ENCODE measurements at places on chromosomes 13 and 19.

DNA sequence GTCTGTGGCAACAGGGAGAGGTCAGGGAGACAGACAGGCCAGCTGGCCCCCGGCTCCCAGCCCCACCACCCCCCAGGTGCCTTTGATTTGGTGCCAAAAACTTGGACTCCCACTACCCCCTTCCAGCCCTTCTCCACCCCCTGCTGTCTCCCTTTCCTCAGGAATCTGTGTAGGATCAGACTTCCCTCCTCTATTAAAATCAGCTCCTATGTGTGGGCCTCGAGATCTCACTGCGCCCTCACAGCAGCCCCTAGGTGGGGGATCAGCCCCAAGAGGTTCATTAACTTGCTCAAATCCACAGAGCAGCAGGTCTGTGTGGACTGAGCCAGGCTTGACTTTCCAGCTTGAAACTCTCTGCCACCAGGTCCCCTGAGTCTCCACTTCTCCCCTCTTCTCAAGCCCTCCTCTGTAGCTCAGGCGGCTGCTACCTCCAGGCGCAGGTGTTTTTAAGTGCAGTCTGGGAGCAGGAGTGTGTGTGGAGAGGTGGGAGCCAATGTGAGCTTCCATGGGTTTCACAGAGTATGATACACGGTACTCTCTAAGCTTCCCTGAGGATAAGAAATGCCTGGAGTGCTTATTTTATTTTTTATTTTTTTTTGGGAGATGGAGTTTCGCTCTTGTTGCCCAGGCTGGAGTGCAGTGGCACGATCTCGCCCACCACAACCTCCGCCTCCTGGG is 1.7 kb downstream of the GAPDHS start:
- no peak for DNase-seq

DNA sequence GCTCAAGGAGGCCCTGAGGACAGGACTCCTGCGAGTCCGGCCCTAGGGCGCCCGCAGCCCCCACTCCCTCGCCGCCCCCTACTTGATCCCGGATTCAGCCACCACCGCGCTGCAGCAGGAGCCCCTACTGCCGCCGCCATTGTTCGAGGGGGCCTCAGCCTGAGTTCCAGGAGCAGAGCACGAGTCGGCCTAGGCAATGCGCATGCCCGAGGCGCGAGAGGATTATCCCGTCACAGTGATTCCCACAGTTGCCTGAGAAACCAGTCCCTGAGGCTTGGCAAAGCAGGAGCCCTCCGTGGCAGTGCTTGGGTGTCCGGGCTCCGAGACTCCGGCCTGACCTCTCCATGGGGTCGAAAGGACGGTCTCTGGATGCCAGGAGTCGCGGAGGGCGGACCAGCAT is 68.4 kb upstream of the ZNF420 start:
- DNase-seq = no peak

- DNase-seq = no peak
Measured at GRCh38 chr13:25905611-25906010, 146.2 kb downstream of the SHISA2 start.

GRCh38 chr13:29674532-29674931 is 79.0 kb upstream of the SLC7A1 start:
- no peak for DNase-seq

DNA sequence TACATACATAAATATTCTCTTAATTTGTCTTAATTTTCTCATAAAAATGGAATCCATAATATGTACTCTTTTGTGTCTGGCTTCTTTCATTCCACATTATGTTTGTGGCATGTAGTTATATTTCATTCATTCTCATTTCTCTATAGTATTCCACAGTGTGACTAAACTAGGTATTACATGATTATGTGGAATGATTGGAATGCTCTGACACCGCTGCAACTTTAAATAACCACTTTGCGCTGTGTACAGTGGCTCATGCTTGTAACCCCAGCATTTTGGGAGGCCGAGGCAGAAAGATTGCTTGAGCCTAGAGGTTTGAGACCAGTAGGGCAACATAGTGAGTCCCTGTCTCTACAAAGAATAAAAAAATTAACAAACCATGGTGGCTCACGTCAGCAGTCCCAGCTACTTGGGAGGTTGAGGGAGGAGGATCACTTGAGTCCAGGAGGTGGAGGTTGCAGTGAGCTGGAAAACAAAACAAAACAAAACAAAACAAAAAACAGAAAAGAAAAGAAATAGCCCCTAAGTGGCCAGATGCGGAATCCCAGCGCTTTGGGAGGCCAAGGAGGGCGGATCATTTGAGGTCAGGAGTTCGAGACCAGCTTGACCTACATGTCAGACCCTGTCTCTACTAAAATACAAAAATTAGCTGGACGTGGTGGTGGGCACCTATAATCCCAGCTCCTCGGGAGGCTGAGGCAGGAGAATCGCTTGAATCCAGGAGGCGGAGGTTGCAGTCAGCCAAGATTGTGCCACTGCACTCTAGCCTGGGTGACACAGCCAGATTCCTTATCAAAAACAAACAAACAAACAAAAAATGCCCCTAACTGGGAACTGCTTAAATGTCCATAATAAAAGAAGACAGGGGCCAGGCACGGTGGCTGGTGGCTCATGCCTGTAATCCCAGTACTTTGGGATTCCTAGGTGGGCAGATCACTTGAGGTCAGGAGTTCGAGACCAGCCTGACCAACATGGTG is 8.0 kb upstream of the SAE1 start:
- peak; percentile 41 for DNase-seq

- no peak for DNase-seq
Measured at GRCh38 chr13:75352641-75353327, 129.2 kb downstream of the TBC1D4 start.

DNA sequence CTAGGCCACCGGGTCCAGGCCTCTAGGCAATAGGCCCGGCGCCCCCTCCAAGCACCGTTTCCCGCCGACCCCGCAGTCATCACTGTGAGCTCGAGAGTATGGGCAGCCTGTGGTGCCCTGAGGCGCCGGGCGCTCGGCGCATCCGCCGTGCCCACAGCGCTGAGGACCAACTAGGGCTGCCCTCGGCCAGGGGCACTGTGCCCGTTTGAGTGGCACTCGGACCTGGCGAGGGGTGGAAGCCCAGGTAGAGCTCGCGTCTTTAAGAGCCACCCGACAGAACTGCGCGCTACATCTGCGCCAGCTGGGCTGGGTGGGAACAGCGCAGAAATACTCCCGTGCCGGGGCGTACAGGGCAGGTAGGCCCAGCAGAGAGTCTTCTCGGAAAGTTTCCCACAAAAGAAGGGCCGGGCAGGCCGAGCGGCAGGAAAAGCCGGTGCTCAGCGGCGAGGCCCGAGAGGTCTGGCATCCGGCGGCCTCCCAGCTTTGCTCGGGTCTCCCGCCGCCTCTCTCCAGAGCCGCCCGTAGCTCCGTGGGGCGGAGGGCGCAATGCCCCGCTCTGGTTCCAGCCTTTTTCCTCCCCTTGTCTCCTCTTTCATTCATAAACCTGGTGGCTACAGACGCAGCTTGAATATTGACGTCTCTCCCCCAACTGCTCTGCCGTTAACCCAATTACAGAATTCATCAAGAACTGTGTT is 5.4 kb upstream of the SOX1 start:
- DNase-seq = no peak

- no peak for DNase-seq
Measured at GRCh38 chr13:95403349-95404140, 102.3 kb upstream of the ABCC4 start.

DNA sequence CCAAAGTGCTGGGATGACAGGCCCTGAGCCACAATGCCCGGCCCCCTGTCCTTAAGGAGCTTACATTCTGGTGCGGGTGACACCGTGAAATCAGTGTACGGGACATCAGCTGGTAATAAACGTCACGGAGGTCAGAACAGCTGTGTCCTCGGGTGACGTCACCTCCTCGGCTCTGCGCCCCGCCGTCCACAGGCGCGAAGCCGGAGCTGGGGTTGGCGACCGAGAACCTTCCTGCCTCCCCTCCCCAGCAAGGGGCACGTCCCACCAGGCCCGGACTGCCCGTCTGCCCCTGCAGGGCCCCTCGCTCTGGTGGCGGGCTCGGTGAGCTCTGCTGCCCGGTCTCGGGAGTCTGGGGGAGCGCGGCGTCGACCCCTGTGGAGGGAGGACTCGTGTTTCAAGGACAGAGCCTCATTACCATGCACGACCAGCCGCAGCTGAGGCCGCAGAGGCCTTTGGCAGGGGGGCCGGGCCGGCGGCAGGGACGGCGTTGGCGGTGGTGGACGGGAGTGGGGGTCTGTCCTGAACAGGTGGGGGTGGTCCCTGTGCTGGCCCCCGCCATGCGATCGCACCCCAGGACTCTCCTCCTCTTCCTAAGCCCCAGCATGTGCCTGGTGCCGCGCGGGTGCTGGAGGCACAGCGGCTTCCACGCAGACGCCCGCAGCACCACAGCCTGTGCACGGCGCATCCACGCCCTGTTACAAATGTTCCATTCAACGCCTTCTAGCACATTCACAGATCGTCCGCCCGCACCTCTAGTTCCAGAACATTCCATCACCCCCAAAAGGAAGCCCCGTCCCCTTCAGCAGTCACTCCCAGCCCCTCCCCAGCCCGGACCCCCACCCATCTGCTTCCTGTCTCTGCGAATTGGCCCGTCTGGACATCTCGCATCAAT is 5.4 kb downstream of the LINGO3 start:
- DNase-seq = no peak

- DNase-seq = no peak
Measured at GRCh38 chr19:19652482-19653295, 9.2 kb upstream of the GMIP start.

GRCh38 chr19:35904311-35905068 is 2.2 kb downstream of the HCST start:
- DNase-seq = no peak

DNA sequence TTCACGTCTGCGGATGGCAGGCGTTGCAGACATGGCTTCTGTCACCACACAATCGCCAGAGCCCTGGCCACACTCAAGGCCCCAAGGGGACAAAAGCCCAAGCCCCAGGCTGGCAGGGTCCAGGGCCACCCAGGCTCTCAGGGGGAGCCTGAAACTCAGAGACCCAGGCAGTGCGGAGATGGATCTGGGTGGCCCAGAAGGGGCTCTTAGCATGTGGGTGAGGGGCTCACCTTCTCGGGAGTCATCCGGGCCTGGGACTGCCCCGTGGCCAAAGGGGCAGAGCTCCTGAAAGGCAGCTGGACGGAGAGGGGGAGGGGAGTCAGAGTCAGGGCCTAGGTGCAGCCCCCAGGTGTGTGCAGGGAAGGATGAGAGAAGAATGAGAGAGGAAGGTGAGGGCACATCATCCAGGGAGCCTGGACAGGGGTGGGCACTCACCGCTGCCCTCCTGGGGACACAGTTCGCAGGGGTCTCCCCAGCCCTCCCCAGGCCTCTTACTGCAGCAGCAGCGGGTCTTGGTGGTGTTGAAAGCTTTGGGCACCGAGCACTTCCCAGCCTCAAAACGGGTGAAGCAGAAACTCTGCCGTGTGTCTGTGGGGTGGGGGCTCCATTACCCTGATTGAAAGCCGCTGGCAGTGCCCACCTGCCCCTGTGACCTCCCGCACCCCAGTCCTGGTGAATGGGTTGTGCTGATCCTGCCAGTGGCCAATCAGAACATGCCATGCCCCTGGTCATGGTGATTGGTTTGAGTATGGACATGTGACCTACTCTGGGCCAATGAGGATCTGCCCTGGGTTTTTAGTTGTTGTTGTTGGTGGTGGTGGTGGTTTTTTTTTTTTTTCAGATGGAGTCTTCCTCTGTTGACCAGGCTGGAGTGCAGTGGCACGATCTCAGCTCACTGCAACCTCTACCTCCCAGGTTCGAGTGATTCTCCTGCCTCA is 37.4 kb downstream of the CCL25 start:
- no peak for DNase-seq

DNA sequence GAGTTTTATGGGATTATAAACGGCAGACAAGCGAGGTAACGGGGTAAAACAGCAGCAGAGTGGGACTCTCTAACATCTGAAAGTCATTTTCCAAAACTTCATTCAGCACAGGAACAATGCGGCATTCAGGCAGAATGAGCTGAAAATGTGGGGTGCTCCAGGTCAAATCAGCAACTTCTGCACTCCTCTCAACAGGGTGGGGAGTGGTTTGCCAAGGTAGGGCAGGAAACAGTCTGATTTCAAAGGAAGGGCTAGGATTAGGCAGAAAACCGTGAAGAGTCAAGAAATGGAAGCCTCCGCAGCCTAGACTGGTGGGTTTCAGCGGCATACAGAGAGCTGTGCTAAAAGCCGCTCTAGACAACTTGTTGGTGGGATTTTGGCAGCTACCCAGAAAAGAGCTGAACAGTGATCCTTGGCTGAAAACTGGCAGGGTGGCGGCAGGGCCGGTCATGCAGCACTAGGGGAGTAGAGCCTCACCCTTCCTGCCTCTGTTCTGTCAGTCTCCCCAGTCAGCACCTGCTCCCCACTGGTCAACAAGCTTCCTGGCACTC is 154.2 kb upstream of the KLF12 start:
- DNase-seq = no peak

Data from urothelium cell line (cell line).